ENCODE measurements at places on chromosomes 5 and 9. TPM values are rescaled to one million over a fixed set of nuclear protein-coding genes. Genes with fewer than 3 reads are reported as not detected.

- no peak for DNase-seq
Observed at GRCh38 chr9:76882686-76883085, 23.2 kb downstream of the PRUNE2 start.

- DNase-seq: no peak
Observed at GRCh38 chr9:81814794-81815464, 113.3 kb upstream of the SPATA31D4 start.

The ALDH1B1 gene
- 4.8 TPM for total RNA-seq

DNA sequence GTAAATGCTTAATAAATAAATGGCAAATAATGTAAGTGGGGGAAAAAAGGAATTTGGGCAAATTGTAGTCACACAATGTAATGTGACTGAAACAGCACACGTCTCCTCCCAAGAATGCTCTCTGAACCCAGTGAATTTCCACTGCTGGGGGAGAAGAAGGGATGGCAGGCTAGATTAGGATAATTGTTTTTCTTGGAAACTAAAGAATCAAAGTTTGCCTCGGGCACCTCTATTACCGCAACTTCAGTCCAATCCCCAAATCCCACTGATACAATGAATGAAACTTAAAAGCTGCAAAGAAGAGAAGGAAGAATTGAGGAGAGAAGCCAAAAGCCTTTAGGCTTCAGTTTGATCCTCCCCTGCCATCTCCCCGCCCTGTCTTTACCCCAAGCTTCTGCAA, 423.2 kb upstream of the PAPPA start:
- DNase-seq: no peak

- DNase-seq: no peak
Observed at GRCh38 chr5:3878267-3878666, 282.6 kb downstream of the IRX1 start.

All from B cell (primary cell).